ENCODE measurements at places on chromosomes 16 and 17.

- no peak for DNase-seq
Measured at GRCh38 chr16:27291722-27292240, 22.0 kb upstream of the IL4R start.

- no peak for DNase-seq
Measured at GRCh38 chr17:55273579-55274354, 9.0 kb downstream of the HLF start.

DNA sequence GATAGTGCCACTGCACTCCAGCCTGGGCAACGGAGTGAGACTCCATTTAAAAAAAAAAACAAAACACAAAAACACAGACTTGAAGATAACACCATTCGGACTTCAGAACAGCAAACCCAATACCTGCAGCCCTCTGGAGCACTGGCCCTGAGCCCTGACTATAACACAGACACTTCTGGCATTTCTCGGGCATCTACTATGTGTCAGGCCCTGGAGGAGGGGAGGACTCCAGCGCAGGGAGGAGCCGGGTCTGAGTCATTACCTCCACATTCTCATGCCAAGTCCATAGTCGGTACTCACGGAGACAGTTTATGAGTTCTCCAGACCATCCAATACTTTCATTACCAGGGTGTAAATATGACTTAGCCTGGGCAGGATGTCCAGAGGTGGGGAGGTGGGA is 48.8 kb downstream of the PITPNM3 start:
- no peak for DNase-seq

GRCh38 chr17:56457501-56457900 is 136.0 kb upstream of the NOG start:
- DNase-seq: no peak

- no peak for DNase-seq
Measured at GRCh38 chr17:17109907-17110306, 67.7 kb downstream of the MPRIP start.

DNA sequence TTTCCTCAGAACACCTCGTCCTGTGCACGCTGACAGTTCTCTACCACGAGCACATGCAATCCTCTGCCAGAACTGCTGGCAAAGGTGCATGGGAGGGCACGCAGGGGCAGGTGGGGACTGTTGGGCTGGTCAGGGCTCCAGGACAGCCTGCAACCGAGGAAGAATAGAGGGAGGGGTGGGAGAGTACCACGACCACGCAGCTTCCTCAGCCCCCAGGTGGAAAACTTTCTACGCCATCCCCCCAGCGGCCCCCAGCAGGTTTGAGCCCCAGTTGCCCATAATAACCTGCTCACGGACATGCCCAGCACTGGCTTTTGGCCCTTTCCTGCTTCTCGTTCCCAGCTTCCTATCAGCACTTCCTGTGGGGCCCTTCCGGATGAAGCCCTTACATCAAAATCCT is 199.3 kb downstream of the C16orf95 start:
- no peak for DNase-seq

DNA sequence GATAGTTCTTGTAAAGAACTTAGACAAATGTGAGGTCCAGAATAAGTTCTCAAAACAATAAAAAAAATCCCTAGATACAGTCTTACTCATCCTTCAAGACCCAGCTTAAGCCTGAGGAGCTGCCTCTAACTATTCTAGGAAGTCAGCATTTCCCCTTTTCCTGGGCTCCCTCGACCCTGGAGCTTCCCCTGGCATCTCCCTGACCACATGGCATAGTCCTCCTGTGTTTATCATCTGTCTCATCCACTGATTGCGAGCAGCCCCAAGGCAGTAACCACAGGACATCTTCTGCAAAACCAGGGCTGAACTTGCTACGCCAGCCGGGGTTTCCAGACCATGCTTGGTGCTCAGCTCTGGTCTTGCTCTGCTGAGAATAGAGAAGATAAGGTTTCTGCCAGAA is 36.7 kb upstream of the NLRP1 start:
- no peak for DNase-seq

DNA sequence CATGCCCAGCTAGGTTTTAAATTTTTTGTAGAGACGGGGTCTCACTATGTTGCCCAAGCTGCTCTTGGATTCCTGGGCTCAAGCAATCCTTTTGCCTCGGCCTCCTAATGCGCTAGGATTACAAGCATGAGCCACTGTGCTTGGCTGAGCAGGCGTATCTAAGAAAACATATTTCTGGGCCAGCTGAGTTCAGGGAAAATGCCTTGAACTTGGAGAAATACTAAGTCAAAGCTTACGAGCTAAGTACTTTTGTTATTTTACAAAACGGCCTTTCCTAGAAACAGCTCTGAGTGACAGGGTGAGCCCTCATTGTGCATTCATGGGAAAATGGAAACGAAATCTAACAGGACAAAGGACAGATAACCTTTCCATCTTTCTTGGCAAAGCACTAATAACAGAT is 24.7 kb downstream of the DNAI2 start:
- DNase-seq: no peak

GRCh38 chr16:89623511-89624261 is 10.2 kb downstream of the DPEP1 start:
- DNase-seq: no peak

- no peak for DNase-seq
Measured at GRCh38 chr16:84292011-84292410, 2.7 kb upstream of the WFDC1 start.

- DNase-seq: no peak
Measured at GRCh38 chr17:31425282-31426040, 34.0 kb downstream of the RAB11FIP4 start.

DNA sequence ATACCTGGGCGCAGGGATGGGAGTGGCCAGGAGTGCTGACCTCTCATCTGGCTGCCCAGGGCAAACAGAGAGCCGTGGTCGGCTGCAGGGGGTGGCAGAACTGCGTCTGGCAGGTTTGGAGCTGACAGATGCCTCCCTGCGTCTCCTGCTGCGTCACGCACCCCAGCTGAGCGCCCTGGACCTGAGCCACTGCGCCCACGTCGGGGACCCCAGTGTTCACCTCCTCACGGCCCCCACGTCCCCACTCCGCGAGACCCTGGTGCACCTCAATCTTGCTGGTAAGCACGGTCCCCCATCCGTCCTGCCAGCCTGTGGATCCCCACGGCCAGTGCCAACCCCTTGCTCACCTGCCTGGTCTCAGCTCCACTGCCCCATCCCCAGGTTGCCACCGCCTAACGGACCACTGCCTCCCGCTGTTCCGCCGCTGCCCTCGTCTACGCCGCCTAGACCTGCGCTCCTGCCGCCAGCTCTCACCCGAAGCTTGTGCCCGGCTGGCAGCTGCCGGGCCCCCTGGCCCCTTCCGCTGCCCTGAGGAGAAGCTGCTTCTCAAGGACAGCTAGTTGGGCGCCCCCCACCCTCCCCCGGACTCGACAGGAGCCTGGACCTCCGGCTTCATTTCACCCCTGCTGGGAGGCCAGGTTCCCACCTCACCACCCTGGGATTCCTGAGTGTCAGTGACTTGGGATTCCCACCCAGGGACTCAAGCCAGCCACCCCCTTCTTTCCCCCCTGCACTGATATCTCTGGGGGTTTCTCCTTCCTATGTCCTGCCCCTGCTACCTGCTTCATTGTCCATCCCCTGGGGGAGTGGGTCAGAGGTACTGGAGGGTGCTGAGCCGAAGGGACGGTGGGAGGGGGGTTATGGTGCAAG is 2.0 kb upstream of the ORAI3 start:
- no peak for DNase-seq

- DNase-seq: no peak
Measured at GRCh38 chr17:67218385-67218950, 26.5 kb downstream of the HELZ start.

- no peak for DNase-seq
Measured at GRCh38 chr16:85625053-85625452, 11.9 kb downstream of the GSE1 start.

- DNase-seq: no peak
Measured at GRCh38 chr16:26772503-26772902, 294.2 kb upstream of the C16orf82 start.

DNA sequence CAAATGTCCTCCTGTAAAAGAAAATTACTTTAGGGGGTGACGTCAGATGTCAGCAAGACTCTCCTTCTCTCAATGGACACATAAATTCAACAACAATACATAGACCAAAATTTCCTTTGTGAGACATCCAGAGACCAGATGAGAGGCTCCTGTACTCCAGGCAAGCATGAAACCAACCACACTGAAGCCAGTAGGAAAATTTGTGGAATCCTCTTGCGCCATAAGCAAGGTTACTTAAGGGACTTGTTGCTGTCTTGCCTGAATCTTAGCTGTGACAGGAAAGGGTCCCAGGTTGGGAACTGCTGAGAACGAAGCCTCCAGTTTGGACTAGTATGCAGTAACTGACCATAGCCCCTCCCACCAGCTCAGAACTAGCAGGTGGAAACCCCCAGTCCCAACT is 56.0 kb downstream of the CEP112 start:
- no peak for DNase-seq

DNA sequence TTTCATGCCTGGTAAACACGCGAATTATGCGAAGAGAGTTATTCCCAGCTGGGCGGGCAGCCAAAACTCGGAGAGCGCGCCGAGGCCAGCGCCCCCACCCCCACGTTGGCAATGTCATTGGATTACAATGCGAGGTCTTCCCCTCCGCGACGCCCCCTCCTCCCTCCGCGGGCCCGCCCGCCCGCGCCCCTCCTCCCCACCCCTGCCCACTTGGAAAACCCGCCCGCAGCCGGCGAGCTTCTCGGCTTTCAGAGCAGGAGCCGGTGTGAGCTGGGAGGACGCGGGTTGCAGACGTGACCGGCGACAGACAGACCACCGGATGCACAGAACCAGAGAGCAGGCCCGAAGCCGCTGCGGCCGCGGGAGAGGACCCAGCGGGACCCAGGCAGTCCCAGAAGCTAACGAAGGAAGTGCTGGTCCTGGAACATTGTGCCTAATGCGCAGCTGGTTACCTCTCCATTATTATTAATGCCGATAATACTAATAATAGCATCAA is 4.0 kb downstream of the NOG start:
- DNase-seq: no peak

GRCh38 chr17:30933966-30934365 is 12.2 kb downstream of the ADAP2 start:
- DNase-seq: no peak

DNA sequence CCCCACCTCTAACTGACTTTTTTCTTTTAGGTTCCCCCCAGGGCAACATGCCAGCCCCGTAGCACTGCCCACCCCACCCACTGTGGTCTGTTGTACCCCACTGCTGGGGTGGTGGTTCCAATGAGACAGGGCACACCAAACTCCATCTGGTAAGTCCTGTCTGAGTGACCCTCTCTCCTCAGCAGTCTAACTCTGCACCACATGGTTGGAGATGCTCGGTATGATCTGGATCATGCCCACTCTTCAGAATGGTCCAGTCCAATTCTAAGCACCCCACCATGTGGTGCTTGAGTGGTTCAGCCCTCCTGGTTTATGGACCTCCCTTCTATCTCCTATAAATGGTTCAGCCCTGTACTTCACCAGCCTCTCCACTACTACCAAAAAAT is 5.9 kb downstream of the KDM6B start:
- DNase-seq: no peak

- no peak for DNase-seq
Measured at GRCh38 chr16:495127-495748, 32.3 kb upstream of the CAPN15 start.

DNA sequence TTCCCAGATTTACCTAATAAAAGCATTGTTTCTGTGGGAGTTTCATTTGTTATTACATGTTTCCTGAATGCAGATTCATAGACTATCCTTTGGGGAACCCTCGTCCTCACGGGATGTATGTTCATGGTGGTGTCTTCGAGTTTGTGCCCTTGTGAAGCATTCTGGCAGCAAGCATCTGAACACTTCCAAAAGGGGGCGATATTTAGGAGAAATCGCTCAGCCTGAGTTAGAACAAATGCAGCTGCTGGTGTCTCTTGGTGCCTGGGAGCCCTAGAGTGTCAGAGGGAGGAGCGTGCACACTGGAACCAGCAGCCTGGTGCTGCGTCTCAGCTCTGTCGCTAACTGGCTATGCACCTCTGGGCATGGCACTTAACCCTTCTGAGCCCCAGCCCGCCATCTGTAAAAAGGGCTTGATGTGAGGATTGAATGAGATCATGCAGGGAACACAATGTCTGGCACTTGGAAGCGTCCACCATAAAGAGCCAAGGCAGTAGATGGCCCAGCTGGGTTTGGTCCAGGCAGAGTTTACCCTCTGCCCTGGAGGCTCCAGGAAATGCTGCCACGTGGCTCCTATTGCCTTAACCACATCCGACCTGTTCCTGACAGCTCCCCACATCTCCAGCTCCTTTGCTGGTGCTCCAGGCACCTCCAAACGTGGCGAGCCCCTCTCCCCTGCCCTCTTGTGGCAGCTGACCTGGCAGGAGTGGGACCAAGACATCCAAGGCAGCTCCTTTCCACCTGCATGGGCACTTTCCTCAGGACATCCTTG is 25.0 kb upstream of the C16orf78 start:
- DNase-seq: no peak

DNA sequence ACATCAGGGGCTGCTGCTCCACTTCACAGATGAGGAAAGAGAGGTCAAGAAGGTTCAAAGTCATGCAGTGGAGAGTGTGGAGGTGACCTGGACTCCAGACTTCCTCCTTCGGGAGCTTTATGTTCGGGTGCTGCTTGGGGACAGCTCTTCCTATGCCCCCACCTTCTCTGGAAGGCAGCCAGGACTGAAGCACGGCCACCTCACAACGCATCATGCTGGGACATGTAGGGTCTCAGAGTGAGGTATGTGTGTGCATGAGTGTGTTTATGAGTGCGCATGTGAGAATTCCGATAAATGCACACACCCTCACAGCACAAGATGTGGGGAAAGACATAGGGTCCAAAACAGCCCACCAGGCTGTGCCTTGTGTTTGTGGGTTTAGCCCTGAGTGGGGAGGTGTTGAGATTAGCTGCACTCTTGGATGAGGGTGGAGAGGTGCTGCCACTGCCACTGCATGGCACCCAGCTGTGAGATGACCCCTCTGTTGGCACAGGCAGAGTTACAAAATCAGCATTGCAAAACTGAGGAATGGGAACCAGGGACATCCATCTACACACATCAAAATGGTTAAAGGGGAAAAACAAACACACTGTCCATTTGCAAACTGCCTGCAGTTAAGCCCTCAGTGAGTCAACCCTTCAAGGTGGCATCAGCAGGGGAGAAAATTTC is 367.4 kb downstream of the SEC14L1 start:
- DNase-seq: no peak

GRCh38 chr17:34357398-34357797 is 1.1 kb downstream of the CCL13 start:
- no peak for DNase-seq

GRCh38 chr17:49815761-49816281 is 27.3 kb downstream of the KAT7 start:
- no peak for DNase-seq

DNA sequence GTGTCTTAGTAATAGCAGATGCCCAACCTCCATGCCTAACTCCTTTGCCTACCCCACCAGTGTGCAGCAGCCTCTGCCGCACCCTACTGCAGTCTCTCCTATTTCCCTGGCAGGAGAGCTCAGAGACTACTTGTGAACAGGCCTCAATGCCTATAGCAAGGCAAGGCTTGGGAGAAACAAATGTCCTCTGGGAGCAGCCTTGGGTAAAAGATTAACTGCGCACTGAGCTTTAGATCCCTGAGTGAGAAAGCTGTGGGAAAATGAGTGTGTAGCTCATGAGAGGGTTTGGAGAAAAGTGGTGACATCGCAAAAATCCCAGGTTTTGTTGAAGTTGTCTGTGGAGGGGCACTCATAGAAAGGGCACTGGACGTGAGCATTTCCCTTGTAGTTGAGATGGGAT is 335.8 kb downstream of the WWOX start:
- no peak for DNase-seq

GRCh38 chr16:59210955-59211541 is 476.9 kb upstream of the GOT2 start:
- DNase-seq: no peak

Measured in esophagus squamous epithelium (tissue), 5 donors.